ENCODE measurements at places on chromosomes 5 and 9. TPM values are rescaled to one million over a fixed set of nuclear protein-coding genes. Genes with fewer than 3 reads are reported as not detected.

SLC6A7 gene
- not detected for total RNA-seq

GRCh38 chr5:44945743-44946142 lies 137.0 kb downstream of the MRPS30 start:
- H3K4me3 ChIP-seq = no peak overlapping the region
- H3K4me1 ChIP-seq = peaks cover 14% of the 10 kb centered on the region
- no peak for DNase-seq
- peaks cover 2% of the 10 kb centered on the region for H3K27me3 ChIP-seq
- H3K27ac ChIP-seq = no peak overlapping the region
- H3K36me3 ChIP-seq = no peaks in the 10 kb centered on the region

DNA sequence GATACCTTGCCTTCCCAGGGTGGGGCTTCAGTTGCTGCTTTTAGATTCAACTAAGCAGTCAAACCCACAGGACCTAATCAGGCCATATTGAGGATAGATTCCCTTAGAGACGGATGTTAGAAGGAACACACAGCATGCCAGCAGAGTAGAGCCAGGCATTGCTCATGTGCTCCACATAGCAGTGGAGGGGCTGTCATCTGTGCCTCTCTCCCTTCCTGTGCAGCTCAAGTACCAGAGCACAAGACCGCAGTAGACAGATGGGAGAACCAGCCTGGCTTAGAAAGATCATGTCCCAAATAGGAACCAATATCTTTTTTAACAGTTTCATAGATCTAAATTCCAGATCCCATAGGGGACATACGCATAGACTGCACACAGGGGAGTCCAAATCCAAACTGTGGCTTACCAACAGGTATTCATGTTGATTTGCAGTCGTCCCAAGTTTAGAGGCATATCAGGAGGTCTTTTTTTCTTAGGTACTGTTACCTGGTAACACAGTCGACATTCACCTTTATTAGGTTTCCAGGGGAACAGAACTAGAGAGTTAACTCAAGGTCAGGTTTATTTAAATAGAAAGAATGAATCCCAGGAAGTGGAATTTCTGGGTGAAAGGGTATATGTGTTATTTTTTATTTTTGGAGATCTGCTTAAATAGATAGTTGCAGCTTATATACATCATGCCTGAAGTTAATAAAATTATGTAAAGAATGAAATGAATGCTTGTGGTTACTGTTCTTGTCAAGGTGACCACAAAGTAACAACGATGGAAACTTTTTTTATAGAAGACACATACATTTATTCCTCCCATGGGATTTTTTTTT lies 43.5 kb upstream of the PCAT7 start:
- H3K27me3 ChIP-seq = peaks cover 3% of the 10 kb centered on the region
- peaks cover 3% of the 10 kb centered on the region for H3K36me3 ChIP-seq
- no peak for DNase-seq
- H3K4me3 ChIP-seq = no peak overlapping the region
- peaks cover 4% of the 10 kb centered on the region for H3K4me1 ChIP-seq

- peaks cover 6% of the 10 kb centered on the region for H3K27me3 ChIP-seq
- no peaks in the 10 kb centered on the region for H3K4me1 ChIP-seq
- peaks cover 14% of the 10 kb centered on the region for H3K36me3 ChIP-seq
- H3K4me3 ChIP-seq = no peak overlapping the region
Measured at GRCh38 chr9:133261103-133261752, 13.8 kb downstream of the ABO start.

SCAI gene
- total RNA-seq = 13.7 TPM

GRCh38 chr5:14173377-14174229 lies 30.5 kb downstream of the TRIO start:
- H3K27me3 ChIP-seq = peaks cover 6% of the 10 kb centered on the region
- H3K4me1 ChIP-seq = peaks cover 58% of the 10 kb centered on the region
- DNase-seq = no peak
- H3K4me3 ChIP-seq = peak overlapping the region; percentile 81
- no peaks in the 10 kb centered on the region for H3K36me3 ChIP-seq
- H3K27ac ChIP-seq = peak overlapping the region; percentile 91

- H3K27ac ChIP-seq = no peak overlapping the region
- H3K27me3 ChIP-seq = peaks cover 7% of the 10 kb centered on the region
- H3K36me3 ChIP-seq = no peaks in the 10 kb centered on the region
- DNase-seq = no peak
- peaks cover 30% of the 10 kb centered on the region for H3K4me1 ChIP-seq
Measured at GRCh38 chr5:128081111-128081851, 2.3 kb upstream of the SLC12A2 start.

DNA sequence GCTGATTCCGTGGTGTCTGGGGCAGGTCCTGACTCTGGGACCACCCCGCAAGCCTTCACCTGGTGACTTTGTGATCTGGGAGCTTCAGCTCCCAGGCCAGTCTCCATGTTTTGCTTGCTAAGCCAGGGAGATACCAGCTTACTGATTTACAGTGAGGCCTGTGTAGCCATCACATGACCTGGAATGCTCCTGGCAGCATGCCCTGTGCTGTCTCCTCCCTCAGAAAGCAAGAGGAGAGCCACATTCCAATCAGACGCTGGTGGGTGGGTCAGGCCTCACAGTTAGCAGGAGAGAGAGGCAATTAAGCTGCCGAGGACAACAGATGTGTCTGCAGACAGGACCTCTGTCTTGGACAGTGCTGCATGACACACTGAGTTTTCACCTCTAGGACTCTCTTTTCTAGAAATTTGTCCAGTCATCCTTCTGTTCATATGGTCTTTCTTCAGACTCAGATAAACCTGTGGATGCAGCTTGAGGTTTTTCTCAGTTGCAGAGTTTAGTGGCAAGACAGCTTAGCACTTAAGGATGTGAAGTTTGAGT lies 24.4 kb upstream of the GRPEL2 start:
- no peaks in the 10 kb centered on the region for H3K36me3 ChIP-seq
- no peak for DNase-seq
- no peaks in the 10 kb centered on the region for H3K27me3 ChIP-seq
- H3K4me3 ChIP-seq = no peak overlapping the region

GRCh38 chr9:95017062-95017461 lies 290.6 kb downstream of the AOPEP start:
- no peaks in the 10 kb centered on the region for H3K27me3 ChIP-seq
- H3K27ac ChIP-seq = no peak overlapping the region
- no peaks in the 10 kb centered on the region for H3K36me3 ChIP-seq
- H3K4me1 ChIP-seq = no peaks in the 10 kb centered on the region

MEGF10 gene
- 0.69 TPM for total RNA-seq

GRCh38 chr5:131541071-131541470 lies 94.0 kb downstream of the RAPGEF6 start:
- no peak overlapping the region for H3K27ac ChIP-seq
- H3K27me3 ChIP-seq = peaks cover 6% of the 10 kb centered on the region
- peaks cover 29% of the 10 kb centered on the region for H3K4me1 ChIP-seq
- DNase-seq = no peak
- H3K36me3 ChIP-seq = peaks cover 5% of the 10 kb centered on the region
- peak overlapping the region; percentile 3 for H3K4me3 ChIP-seq

CAMK2A gene
- 1.1 TPM for total RNA-seq

RANBP3L gene
- total RNA-seq = not detected

SNCB gene
- 3.7 TPM for total RNA-seq

PCDHGC3 gene
- total RNA-seq = 40.1 TPM

DNA sequence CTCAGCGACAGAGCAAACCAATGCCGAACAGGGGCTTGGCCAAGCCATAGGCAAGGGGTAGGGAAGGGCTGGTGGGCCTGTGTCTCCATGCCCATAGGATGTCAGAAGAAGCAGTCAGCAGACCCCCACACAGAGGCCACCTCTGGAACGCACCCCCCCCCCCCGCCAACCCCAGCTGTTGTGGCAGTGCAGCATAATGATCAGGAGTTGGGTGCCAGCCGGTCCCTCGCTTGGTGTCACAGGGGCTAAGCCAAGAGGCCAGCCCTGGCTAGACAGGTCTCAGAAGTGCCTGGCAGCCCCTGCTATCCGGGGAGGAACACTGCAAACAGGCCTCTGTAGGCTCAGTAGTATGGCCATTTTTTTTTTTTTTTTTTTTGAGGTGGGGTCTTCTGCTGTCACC lies 3.7 kb upstream of the MXD3 start:
- H3K36me3 ChIP-seq = peaks cover 4% of the 10 kb centered on the region
- no peak for DNase-seq
- peaks cover 6% of the 10 kb centered on the region for H3K27me3 ChIP-seq
- H3K27ac ChIP-seq = no peak overlapping the region
- peaks cover 4% of the 10 kb centered on the region for H3K4me1 ChIP-seq

GRK6 gene
- total RNA-seq = 43.9 TPM

PCDHB13 gene
- 12.7 TPM for total RNA-seq

- no peak overlapping the region for H3K27ac ChIP-seq
- no peak for DNase-seq
- H3K36me3 ChIP-seq = no peaks in the 10 kb centered on the region
- H3K4me1 ChIP-seq = no peaks in the 10 kb centered on the region
Measured at GRCh38 chr9:116435706-116436105, 251.4 kb upstream of the TRIM32 start.

GRCh38 chr9:97704851-97705250 lies 7.7 kb upstream of the XPA start:
- no peaks in the 10 kb centered on the region for H3K36me3 ChIP-seq
- no peak overlapping the region for H3K4me3 ChIP-seq
- H3K4me1 ChIP-seq = no peaks in the 10 kb centered on the region
- DNase-seq = no peak

EGFLAM gene
- total RNA-seq = 13.2 TPM

DNA sequence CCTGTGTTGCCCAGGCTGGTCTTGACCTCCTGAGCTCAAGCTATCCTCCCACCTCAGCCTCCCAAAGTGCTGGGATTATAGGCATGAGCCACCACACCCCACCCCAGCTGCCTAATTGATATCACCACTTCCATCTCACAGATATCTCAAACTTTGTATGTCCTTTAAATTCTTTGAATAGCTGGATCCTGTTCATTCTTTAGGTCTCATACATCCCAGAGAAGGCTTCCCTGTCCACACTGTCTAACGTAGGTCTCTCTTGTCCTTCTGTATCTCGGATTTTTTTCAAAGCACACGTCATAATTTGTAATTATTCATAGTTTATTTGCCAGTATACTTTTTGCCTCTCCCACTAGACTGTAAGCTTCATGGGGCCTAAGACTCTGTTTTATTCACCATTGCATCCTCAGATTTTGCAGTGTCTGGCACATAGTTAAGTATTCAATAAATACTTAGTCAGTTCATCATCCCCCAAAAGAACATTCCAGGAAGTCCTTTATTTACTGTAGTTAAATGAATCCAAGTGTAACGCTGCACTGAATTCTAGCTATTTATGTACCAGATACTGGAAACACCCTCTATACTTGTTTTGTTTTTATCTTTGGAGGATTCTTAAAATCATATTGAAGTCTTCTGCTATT lies 10.5 kb downstream of the ARSK start:
- H3K27me3 ChIP-seq = peaks cover 1% of the 10 kb centered on the region
- H3K36me3 ChIP-seq = no peaks in the 10 kb centered on the region
- H3K4me3 ChIP-seq = no peak overlapping the region
- no peak overlapping the region for H3K27ac ChIP-seq

GOLM1 gene
- total RNA-seq = 95.2 TPM

GRCh38 chr5:95778713-95779436 lies 43.7 kb downstream of the GLRX start:
- H3K4me1 ChIP-seq = no peaks in the 10 kb centered on the region
- H3K27me3 ChIP-seq = no peaks in the 10 kb centered on the region
- H3K27ac ChIP-seq = no peak overlapping the region
- H3K36me3 ChIP-seq = no peaks in the 10 kb centered on the region
- H3K4me3 ChIP-seq = no peak overlapping the region

GRCh38 chr9:70805949-70806348 lies 315.5 kb downstream of the TRPM3 start:
- peaks cover 4% of the 10 kb centered on the region for H3K4me1 ChIP-seq
- H3K27ac ChIP-seq = no peak overlapping the region
- no peaks in the 10 kb centered on the region for H3K27me3 ChIP-seq
- no peaks in the 10 kb centered on the region for H3K36me3 ChIP-seq
- DNase-seq = no peak

DNA sequence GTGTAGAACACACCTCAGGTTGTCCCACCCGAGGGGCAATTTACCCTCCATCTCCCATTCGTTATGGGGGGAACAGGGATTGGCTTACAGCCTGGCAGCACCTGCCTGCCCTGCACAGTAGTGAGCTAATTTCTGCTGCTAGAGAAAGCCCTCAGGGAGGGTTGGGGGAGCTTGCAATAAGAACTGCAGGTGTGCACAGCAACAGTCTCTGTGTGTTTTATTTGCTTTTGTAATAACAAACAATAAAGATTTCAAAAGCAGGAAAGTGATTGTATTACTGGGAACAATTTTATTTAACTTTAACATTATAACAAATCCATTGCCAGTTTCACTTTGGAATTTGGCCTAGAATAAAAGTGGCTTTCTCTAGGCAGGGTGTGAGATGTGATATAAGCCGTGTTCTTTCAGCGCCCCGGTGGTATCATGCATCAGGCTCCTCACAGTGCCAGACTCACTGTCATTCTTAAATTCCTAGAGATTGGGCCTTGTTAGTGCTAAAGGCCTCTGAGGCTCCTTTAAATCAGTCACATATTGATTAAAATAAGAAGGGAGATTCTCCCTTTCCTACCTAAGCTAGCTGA lies 81.1 kb downstream of the RMI1 start:
- no peak for DNase-seq
- H3K4me1 ChIP-seq = no peaks in the 10 kb centered on the region
- H3K27me3 ChIP-seq = no peaks in the 10 kb centered on the region
- no peak overlapping the region for H3K4me3 ChIP-seq
- no peak overlapping the region for H3K27ac ChIP-seq

Measured in glutamatergic neuron (in vitro differentiated cells).